ENCODE measurements at places on chromosomes 5 and 9.

- no peak for DNase-seq
Observed at GRCh38 chr9:108710424-108710823, 145.4 kb downstream of the ACTL7B start.

GRCh38 chr5:50853151-50853550 lies 186.7 kb downstream of the PARP8 start:
- no peak for DNase-seq

GRCh38 chr9:99894826-99895225 lies 11.6 kb upstream of the STX17 start:
- DNase-seq = no peak

GRCh38 chr5:16179511-16179935 lies at the start of gene MARCHF11:
Gene MARCHF11, minus strand, starts transcription at chr5:16179791. Its CDS starts 216 bp downstream, at chr5:16179575.
- DNase-seq = no peak

DNA sequence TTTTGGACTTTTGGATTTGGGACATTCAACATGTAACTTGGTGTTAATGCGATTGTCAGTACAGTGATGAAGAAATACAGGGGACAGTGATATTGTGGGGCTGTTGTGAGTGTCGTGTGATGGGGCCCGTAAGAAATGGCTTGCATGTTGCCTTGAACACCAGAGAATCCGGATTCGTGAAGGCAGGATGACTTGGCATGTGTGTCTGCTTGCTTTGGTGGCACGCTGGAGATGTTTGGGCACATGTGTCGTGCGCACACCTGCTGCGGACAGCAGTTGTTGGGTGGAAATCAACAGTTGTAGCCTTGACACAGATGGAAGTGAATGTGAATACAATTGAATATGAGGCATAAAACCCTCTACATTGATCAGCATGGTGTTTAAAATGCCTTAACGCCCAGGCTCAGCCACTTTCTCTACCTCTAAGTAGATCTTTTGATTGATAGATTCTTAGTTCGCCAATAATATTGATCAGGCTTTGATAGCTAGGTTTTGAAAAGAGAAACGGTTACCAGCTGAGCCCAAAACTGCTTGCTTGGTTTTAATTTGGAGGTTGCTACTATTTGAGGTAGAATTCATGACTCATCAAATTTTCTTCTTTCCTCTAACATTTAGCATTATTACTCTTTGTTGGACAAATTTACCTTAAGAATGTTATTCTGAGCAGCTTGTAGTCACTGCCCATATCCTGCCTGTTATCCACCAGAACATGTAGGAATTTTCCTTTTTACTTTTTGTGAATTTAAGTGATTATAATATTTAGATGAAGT lies 94.4 kb downstream of the TRIO start:
- no peak for DNase-seq

DNA sequence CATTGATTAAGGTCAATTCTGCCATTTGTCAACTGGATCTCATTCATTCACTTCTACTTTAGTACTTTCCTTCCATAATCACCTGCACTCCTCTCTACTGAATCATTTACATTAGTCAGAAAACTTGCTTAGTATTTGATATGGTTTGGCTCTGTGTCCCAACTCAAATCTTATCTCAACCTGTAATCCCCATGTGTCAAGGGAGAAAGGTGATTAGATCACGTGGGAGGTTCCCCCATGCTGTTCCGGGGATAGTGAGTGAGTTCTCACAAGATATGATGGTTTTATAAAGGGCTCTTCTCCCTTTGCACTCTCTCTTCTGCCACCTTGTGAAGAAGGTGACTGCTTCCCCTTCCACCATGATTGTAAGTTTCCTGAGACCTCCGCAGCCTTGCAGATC lies 23.7 kb upstream of the UGCG start:
- no peak for DNase-seq

DNA sequence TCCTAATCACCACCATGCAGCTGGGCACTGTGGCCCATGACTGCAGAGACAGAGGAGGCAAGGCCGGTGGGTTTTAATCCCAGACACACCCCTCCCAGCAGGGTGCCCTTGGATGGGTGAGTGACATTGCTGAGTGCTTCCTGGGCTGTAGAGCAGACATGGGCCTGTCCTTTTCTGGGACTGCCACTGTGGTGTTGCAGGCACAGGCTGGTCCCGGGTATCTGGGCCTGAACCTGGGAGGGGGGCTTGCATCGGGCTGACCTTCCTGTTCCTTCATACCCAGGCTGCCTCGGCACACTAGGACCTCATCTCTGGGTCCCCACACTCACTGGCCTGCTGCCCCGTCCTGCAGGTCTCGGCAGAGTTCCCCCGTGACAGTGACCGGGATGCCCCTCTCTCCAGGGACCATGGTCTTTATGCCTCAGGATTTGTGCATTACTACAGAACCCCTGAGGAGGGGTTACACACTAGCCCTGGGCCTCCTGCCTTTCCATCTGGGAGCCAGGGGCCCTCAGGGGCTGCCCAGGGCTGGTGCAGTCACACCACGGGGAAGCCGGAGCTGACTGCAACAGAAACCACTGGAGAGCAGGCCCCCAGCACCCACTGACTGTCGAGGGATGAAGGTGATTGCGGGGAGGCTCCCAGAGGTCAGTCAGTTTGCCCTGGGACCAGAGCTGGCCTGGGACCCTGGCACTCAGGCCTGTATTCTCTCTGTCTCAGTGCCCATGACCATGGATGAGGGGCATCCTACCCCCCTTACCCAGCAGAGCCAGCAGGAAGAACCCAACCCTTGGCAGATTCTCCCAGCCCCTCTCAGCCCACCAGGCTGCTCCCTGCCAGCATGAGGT lies 8.9 kb upstream of the SLC25A48 start:
- DNase-seq = no peak
